ENCODE measurements at places on chromosomes 4 and X.

DNA sequence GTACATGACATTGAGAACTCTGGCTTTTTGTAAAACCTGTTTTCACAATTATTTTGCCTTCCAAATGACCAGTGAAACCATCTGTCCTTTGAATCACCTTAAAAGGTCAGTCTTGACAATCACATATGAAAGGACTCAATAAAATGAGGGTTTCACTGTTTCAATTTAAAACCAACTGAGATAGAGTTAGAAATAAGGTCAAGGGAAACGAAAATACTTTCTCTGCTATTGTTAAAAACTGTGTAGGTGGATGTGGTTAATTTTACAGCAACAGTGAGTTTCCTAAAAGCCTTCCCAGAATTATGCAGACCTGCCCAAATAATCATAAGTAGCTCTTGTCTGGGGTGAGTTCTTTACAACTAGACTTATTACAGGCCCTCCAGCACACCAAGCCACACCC is 839.9 kb downstream of the RAB28 start:
- no peak for DNase-seq

GRCh38 chr4:94715726-94716125 is 42.0 kb upstream of the BMPR1B start:
- DNase-seq: no peak

DNA sequence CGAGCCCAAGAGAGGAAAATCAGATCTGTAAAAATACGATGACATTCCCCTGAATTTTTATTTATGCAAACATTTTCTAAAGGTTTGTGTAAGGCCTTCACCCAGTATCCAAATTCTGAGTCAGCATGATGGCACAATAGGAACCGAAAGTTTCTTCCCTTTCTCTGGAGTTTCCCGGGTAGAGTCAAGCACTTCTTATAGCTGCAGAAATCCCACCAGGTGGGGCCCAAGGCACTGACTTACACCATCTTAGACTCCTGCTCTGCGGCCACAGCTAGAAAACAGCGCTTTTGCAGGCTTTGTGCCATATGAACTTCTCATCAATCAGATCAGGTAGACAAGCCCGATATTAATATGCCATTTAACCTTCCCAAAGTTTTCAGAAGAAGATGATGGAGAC is 13.4 kb downstream of the LEF1 start:
- no peak for DNase-seq

DNA sequence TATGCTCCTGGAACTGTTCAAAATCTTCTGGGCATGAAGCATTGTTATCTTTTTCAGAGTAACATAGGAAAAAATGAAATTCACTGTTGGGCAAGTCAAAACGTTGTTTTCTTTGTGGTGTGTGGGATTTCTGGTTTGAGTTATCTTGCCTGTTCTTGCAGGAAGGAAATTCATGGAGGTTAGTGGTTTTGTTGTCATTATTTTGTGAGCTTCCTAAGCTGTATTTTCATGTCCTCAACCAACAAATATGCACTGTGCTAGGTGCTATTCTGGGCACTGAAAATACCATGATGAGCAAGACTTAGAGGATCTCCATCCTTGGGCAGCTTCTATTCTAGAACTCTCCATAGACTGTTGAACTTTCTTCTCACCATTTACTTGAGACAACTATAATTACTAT is 16.9 kb downstream of the SPINK2 start:
- no peak for DNase-seq

DNA sequence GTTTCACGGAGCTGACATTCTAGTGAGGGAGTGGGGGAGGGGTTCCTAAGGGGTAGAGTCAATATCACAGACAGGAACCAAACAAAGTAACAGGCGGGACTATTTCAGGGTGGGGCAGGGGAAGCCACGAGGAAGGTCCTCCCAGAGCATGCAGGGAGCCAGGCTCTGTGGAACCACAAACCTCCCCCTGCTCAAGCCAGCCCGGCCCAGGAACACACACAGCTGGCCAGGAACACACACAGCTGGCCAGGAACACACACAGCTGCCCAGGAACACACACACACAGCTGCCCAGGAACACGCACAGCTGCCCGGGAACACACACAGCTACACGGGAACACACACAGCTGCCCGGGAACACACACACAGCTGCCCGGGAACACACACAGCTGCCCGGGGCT is 24.8 kb downstream of the EVC2 start:
- no peak for DNase-seq
